Stimulated activated CD8-positive, alpha-beta memory T cell treated with anti-CD3 and anti-CD28 coated beads, Interleukin-12 subunit alpha, Interleukin-12 subunit beta, amount 100 ng/mL, for 4 hours (primary cell): ENCODE measurements at places on chromosomes 11 and 22.

DNA sequence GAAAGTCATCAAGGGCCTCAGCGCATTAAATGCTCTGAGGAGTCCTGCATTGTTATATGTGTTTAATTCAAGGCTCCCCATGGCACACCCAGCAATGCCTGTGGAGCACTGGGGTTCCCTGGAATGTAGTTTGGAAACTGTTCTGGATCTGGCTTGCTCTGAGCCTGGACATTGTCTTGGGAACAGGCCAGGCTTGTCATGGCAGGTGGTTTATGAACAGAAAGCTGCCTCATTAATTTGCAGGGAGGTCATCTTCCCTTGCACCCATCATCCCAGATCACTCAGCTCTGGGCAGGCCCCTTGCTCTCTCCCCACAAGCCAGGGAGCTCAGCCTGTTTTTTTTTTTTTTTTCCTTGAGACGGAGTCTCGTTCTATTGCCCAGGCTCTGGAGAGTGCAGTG is 32.9 kb downstream of the RPS6KA4 start:
- no peak for DNase-seq

DNA sequence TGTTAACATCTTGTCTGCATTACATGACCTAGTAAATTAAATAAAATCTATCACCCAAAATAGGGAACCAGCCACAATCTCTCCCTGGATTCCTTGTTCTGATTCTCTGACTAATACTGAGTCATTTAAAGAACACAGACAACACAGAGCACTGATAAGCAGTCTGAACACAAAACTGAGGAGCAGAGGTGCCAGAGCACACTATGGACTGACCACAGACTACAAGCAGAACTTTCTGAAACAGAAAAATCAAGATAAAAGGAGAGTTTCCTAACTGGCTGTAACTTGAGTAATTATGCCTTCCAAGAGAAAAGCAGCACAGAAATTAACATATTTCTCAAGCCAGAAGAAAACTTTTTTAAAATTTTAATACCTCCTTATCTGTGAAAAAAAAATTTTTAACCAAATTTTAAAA is 128.8 kb downstream of the SGSM3 start:
- no peak for DNase-seq

DNA sequence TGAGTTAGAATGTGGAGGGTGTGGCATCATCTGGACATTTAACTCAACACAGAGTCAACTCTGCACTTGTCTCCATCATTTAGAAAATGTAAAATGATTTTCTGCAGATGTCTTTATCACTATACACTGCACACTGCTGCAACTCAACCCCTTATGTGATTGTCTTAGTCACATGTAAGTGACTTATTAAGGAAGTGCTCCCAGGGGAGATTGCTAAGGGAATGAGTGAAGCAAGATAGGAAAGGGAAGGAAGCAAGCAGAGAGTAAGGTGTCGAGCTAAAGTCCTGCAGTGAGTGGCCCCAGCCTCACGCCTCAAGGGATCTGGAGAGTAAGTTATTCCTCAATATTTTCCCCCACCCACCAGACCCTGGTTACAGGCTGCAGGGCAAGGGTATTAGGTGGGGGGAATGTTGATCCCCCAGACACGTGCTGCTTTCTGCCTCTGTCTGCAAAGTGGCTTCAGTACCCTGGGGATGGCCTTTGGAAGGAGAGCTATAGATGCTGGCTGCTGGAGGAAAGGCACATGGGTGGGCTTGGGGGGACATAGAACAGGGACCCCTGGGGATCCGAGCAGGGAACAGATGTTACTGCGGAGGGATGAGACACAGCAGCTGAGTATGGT is 7.2 kb upstream of the CBX6 start:
- DNase-seq: no peak

DNA sequence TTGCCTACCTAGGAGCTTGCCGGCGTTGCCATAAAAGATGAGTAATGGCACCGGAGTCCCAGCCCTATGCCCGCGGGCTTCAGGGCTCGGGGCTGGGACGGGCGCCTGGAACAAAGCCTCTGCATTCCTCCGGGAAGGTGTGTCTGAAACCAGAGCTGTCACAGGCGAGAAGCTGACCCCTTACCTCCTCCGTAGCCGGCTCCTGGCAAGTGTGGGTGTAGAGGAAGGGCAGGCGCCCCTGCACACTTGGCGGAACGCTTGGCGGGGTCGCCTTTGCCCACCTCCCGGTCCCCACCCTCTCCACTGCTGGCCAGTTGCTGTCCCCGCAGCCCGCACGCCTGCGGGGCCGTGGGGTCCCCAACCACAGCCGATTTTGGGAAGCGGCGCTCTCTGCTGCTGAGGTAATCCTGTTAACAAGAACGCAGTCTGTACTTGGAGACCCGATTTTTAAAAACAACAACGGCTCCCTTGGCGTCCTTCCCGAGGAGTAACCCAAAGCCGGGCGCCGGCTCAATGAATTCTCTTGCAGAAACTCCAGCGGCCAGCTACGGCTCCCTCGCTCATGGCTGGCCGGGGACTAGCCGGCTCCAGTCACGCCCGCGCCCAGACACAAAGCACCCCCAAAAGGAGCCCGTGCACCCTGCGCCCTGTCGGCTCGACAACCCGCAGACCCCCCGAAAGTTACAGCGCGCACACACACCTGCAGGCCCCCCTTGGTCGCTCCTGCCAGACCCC is 89.2 kb downstream of the PLEKHA7 start:
- no peak for DNase-seq

DNA sequence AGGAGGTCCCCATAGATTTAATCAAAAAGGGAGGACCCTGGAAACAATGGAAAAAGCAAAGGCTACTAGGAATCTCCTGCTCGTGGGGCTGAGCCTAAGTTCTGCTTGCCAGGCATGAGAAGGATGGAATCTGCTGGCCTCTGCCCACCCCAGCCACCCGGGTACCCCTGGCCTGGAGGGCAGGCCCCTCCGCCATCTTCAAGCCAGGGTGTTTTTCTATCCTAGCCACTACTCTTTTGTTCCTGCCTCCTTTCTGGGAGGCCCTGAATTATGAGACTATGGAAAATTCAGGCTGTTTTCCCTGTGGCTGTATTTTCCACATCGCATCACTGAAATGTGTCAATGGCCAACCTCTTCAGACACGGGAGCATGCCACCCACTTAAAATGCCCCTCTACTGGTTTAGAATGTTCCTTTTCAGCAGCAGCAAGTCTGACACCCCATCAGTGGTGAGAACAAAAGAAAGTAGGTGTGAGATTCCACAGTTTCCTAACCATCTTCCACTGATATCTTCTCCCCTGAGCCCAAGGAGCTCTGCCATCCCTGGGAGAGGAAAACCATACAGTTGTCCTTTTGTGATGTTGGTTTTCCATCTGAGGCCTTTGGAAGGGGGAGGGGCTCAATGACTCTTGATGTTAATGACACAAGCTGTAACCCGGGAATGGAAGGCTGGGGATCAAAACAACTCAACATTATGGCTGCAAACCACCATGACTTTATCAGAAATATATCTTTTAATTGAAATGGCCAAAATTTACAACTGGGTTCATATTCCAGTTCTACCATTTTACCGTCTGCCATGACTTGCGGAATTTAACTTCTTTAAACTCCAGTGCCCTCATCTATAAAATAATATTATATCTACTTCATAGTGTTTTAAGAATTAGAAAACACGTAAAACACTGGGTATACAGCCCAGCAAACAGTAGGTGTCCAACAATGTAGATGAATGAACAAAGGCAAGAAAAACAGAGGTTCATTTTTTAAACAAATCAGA is 22.2 kb downstream of the DKK3 start:
- DNase-seq: no peak

DNA sequence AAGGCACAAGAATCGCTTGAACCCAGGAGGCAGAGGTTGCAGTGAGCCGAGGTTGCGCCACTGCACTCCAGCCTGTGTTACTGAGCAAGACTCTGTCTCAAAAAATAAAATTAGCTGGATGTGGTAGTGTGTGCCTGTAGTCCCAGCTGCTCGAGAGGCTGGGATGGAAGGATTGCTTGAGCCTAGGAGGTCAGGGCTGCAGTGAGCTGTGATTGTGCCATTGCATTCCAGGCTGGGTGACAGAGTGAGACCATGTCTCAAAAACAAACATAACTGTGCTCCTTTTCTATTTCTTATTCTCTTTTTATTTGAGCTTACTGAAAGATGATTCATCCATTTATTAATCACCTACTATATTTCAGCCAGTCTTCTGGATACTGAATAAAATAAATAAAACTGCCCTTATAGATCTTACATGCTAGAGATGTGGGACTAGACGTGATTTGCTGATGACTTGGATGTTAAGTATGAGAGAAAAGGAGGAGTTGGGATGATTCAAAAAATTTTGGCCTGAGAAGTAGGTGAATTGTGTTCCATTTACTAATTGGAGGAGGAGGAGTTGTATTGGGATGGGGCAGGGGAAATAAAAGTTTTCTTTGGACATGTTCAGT is 18.0 kb downstream of the PAAF1 start:
- no peak for DNase-seq

GRCh38 chr22:48889887-48890692 is 937.6 kb downstream of the BRD1 start:
- DNase-seq: no peak

- DNase-seq: no peak
Measured at GRCh38 chr11:31690516-31690915, 120.6 kb downstream of the PAX6 start.

- no peak for DNase-seq
Measured at GRCh38 chr11:102780491-102780918, at the start of gene MMP10. MMP10 (minus strand) TSS chr11:102780628; CDS start chr11:102780591, 37 bp downstream.

GRCh38 chr11:129974237-129974636 is 28.4 kb downstream of the PRDM10 start:
- DNase-seq: no peak

DNA sequence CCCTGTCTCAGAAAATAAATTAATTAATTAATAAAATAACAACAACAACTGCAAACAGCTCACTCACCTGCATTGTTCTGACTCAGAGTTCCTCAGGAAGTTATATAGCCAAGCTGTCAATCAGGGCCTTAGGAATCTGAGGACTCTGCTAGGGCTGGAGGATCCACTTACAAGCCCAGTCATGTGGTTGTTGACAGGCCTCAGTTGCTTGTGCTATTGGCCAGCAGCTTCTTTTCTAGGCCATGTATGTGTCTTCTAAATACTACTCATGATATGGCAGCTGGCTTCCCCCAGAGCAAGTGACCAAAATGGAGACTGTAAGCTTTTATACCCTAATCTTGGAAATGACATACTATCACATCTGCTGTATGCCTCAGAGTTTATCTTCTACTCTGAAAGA is 20.8 kb upstream of the ATP5MG start:
- no peak for DNase-seq

DNA sequence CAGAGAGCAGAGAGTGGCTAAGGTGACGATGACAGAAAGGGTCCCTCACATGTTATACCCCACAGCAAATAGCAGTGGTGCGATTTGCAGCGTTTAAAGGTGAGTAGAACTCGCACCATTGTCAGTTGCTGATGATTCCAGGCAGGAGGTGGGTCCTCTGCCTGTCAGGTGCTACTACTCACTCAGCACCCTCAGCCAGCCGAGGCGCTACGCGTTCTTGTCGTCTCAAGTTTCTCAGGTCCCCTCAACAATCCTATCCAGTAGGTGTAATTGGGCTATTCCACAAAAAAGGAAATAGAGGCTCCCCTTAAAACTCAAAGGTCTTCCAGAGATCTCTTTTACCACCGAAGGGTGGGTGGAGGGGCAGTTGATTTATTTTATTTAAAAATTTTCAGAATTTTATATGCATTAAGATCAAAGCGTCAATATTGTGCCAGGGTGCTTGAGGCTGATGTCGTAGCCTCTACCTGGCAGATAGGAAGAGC is 18.3 kb downstream of the ELF5 start:
- DNase-seq: no peak

GRCh38 chr11:45024846-45025588 is 74.3 kb upstream of the TP53I11 start:
- no peak for DNase-seq

DNA sequence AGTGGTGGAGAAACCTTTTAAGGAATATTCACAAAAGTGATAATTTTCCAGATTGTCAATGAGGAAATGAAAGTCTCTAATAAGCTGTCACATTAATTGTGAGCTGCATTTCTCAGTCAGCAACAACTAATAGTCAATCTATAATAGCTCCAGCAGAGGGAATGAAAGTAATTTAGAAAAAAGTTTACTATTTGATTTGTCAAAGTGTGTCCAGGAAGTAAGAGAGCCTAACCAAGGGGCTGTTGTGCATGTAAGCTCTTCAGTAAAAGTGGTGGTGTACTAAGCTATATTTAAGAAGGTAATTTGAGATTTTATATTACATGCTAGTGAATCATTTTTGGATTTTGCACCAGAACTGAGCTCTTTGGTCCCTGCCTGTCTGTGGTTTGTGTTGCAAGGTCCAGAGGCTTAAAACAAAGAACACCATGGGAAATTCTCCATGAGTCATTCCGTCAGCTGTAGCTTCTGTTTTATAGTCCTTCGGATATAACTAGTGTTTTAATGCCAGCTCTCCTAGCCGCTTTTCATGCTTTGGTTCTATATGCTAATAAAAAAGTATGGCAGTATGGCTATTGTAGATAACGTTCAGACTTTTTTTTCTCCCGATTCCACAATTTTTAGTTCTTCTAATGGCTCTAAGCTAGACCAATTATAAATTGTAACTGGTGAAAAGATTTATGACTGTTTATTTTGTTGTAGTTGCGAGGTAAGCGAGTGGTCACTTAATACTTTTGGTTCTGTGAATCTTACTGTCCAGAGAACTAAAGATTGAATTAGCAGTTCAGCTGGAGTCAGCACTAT is 64.6 kb downstream of the ARHGEF12 start:
- no peak for DNase-seq

DNA sequence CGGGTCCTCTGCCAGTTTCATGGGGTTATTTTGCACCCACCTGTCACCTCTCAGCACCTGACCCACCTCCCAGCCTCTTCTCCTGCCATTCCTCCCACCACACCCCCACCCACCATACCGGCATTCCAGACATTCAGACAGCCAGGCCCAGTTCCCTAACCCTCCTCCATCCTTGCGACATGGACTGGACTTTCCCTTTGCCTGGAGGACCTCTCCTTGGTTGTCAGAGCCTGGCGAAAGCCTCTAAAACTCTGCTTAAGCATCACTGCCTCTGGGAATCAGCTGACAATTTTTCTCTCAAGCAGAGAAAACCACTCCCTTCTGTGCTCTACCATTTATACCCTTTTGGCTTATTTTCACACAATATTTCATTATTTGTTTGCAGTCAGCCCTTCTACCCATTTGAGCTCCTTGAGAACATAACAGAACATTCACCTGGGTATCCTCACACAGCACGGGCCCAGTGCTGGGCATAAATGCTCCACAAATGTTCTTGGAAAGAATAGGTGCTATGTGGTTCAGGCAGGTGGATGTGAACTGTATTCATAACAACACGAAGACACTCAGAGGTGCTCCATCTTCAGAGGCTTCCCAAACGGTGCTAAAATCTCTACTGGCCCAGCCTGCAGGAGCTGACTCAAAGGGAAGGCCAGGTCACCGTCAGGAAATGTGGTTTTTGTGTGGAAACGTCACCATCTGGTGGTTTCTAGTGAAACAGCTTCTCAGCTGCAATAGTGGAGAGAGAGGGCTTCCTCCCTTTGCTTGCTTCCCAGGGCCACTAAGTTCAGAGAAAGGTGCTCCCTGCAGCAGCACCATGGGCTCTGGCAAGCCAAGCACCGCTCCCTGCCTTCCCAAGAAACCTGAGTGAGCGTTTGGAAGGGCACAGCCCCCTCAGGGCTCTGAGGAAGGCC is 10.4 kb downstream of the SPATA19 start:
- DNase-seq: no peak

- no peak for DNase-seq
Measured at GRCh38 chr11:130115218-130115617, 44.4 kb upstream of the ST14 start.
